ENCODE measurements at places on chromosomes 5 and 9.
A peak's percentile ranks its signal among the peaks of the same experiment; 100 is the strongest.

DNA sequence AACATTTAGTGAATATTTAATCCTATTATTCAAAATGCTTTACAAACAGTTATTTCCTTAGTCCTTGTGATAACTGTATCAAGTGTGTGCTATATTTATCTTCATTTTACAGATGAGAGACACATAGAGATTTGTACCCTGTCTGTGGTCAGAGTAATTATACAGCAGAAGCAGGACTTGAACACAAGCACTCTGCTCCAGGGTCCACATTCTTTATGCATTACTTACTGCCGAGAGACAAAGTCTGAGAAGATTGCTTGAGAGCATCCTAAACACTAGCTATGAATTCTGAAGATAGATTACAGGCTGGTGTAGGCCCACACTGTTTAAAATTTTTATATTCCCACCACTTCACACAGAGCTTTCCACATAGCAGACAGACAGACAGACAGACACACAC, 926.1 kb upstream of the DMAC1 start:
- no peak for DNase-seq

DNA sequence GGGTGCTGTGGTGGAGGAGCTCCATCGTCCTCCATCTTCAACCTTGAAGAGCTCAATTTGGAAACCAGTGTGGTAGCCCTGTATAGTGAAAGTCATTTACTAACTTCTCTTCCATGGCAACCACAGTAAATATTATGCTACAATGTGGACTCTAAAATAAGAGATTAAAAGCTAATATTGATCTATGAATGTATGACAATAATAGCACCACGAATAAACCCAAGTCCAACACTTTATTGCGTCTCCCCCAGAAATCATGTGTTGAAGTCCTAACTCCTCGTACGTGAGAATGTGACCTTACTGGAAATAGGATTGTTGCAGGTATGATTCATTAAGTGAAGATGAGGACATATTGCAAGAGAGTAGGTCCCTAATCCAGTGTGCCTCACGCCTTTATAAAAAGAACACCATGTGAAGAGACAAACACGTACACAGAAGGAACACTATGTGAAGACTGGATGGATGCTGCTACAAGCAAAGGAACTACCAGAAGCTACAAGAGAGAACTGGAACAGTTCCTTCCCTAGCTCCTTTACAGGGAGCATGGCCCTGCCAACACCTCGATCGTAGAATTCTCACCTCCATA, 276.2 kb downstream of the PDE4D start:
- no peak for DNase-seq

- no peak for DNase-seq
Measured at GRCh38 chr5:122835681-122836080, 9.7 kb upstream of the SNX24 start.

- no peak for DNase-seq
Measured at GRCh38 chr9:122332644-122333043, 38.2 kb upstream of the PTGS1 start.

- no peak for DNase-seq
Measured at GRCh38 chr9:103152473-103152872, 157.3 kb downstream of the CYLC2 start.

GRCh38 chr9:36245906-36246305, 12.3 kb downstream of the GNE start:
- DNase-seq = no peak

- DNase-seq = no peak
Measured at GRCh38 chr5:146111409-146111808, 6.0 kb upstream of the PLAC8L1 start.

DNA sequence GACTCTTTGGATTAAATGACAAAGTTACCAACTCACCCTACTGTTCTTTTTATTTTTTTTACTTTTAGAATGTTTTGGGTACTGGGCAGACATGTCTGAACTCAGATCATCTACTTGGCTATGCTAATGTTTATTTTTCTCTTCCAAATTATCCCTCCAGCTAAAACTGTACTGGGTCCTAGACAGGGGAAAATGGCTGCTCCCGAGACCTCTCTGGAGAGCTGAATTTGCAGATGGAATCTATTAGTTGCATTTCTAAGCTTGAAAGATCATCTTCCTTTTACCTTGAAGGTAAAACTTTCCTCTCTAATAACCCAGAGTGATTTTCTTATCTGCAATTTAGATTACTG, 197.5 kb upstream of the SEMA6A start:
- no peak for DNase-seq

- DNase-seq = no peak
Measured at GRCh38 chr9:107174441-107174840, 108.6 kb upstream of the RAD23B start.

GRCh38 chr9:32430720-32431119, 46.3 kb downstream of the ACO1 start:
- DNase-seq = no peak

- no peak for DNase-seq
Measured at GRCh38 chr5:96816411-96816939, 8.7 kb upstream of the ERAP1 start.

- DNase-seq = no peak
Measured at GRCh38 chr5:68141494-68141893, 74.1 kb upstream of the PIK3R1 start.

DNA sequence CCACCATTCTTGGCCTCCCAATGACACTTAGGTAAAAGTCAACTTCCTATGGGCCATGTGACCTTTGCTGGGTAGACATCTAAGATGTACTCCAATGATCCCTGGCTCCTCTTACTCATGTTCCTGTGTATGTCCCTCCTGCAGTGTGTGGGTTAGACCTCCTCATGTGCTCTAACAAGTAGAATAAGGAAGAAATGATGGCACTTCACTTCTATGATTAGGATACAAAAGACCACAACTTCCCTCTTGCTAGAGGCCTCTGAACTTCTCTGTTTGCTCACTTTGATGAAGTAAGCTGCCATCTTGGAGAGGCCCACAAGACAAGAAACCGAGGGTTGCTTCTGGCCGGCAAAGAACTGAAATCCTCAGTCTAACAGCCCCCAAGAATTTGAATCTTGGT, 131.8 kb downstream of the TAF11L14 start:
- no peak for DNase-seq

GRCh38 chr9:131273856-131274673, 2.2 kb downstream of the FAM78A start:
- no peak for DNase-seq

DNA sequence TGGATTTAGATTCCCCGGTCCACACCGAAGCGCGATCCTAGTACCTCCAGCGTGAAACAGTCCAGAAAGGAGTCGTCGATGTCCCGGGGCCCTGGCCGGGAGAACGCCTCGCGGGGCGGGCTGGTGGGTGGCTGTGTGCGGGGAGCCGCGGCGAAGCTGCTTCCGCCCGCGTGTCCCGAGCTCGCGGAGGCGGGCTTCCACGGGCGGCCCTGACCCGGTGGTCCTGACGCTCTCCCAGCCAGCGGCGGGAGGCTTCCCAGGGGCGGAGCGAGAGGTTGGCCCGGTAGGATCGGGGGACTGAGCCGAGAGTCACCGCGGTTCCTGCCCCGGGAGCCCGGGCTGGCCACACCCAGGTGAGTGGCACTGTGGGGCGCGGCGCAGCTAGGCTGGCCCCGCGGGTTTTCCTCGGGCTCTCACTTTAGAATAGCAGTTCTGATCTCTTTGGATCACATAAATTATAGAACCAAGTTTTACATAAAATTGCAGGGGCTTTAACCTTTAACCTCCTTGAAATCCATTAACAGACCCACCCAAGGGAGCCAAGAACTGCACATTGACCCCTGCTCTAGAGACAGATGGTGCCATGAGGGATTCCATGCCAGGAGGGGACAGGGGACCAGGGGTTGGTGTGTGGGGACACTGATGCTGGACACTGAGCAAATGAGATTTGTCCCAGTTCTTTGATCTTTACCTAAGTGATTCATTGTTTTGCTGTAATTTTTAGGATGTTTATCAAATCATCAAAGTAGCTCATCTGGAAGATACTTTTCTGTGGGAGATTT, 29.2 kb upstream of the IL31RA start:
- peak; percentile 78 for DNase-seq

- no peak for DNase-seq
Measured at GRCh38 chr5:57298985-57299491, 125.2 kb downstream of the GPBP1 start.

DNA sequence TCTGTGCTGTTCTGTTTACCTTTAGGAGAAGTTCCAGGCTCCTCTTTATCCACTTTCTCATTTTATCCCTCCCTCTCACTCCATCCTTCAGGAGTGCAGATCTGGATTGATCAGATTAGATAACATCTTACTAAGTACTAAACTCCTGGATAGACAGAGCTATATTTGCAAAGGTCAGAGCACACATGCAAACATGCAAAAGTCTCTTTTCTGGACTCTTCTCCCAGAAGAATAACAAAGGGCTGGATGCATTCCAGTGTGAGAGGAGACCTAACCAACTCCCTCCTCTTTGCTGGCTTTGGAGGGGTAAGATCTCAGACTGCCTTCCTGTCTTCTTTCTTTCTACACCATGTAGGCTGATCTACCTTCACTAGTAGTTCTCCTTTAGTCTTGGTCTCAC, 21.4 kb downstream of the GARNL3 start:
- DNase-seq = no peak

- peak; percentile 89 for DNase-seq
Measured at GRCh38 chr5:111781200-111781599, 24.2 kb upstream of the NREP start.

DNA sequence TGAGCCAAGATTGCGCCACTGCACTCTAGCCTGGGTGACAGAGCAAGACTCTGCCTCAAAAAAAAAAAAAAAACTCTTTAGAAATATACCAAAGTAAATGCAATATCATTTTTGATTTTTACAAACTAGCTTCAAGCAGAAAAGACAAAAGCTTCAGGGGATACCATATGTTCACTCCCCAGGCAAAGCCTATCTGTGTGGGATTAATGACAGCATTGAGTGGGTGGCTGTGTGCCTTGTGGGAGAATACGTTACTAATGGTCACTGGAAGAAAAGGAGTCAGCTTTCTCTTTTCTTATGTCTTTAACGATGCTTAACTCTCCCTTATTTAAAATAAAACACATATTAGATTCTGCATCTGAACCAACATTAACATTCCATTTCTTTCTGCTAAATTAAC, 1.9 kb downstream of the PCA3 start:
- no peak for DNase-seq

DNA sequence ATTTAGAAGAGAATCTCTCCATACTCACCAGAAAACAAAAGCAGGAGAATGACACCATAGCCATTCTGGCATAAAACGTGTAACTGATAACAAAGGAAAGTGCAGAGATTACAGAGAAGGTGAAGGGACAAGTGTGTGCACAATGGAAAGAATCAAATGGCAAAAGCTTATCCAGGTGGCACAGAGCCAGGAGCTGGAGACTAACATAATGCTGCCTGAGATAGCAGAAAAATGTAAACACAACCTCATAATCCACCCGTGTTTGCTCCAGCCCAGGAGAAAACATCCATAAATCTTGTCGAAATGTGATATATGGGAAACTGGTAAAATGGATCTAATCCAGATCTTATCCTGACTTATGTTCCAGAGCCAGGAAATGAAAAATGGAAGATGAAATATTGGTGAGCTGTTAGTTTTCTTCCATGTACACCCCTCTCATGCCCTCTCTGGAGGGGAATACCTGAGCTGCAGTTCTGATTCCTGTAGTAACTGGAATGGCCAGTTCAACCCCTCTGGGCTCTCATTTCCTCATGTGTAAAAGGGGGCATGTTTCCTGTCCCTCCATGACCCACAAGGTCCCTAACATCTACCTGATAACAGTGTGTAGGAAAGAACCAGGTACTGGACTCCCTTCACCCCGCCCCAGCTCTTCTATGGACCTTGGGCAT, 212.3 kb upstream of the DAPK1 start:
- DNase-seq = no peak

DNA sequence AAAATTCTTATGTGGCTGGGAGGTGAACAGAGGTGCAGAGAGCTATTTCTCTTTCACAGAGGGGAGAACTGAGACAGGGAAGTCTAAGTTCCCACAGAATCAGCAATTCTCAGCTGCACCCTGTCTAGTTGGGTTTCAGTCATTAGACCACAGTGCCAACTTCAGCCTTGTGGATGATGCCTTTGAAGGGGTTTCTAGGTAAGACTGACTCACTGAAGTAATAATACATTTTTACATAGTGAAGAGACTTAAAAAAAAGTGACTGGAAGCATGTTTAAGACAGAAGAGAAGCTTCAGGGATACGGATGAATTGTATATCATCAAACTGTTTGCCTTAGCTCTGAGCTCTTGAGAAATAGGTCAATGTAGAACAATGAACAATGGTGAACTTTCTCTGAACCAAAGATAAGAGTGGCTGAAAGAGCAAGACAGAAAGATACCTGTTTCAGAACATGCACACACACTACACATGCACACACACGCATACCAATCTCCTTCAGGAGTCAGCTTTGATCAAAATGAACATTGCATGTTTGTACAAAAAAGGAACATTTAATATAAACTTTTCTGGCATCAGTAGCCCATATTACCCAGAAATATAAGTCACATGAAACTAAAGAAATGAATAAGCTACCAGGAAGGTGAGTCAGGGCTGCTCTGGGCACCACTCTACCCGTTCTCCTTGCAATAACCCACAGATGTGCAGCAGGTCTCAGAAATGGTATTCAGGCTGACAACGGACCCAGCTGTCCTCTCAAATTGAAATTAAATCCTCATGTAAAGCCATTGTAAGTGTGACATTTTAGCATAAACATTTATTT, 12.6 kb upstream of the FYB1 start:
- DNase-seq = no peak

- DNase-seq = no peak
Measured at GRCh38 chr9:91766315-91767069, 183.5 kb downstream of the ROR2 start.

GRCh38 chr5:1888541-1889251, 6.0 kb upstream of the IRX4 start:
- DNase-seq = peak; percentile 29

GRCh38 chr9:90899287-90899686, 97.7 kb downstream of the SYK start:
- DNase-seq = no peak

DNA sequence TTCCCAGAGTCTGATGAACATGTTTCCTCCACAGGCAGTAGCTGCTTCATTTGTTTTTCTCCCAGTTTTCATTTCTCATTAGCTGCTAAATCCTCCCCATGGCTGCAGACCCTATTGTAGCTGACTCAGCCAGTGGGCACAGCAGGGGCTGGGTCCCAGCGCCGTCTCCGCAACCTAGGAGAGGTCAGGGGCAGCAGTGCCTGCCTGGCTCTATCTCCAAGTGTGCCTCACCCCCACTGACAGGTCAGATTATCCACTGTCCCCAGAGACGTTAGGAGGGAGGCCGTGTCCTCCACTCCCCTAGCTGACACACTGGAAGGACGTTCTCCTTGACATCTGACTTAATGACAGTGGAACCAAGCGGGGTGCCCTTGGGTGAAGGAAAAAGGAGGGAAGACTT, 31.1 kb downstream of the KCNIP1 start:
- peak; percentile 58 for DNase-seq

Data from aorta (tissue), 5 donors.